ENCODE measurements at places on chromosomes 4 and X.

DNA sequence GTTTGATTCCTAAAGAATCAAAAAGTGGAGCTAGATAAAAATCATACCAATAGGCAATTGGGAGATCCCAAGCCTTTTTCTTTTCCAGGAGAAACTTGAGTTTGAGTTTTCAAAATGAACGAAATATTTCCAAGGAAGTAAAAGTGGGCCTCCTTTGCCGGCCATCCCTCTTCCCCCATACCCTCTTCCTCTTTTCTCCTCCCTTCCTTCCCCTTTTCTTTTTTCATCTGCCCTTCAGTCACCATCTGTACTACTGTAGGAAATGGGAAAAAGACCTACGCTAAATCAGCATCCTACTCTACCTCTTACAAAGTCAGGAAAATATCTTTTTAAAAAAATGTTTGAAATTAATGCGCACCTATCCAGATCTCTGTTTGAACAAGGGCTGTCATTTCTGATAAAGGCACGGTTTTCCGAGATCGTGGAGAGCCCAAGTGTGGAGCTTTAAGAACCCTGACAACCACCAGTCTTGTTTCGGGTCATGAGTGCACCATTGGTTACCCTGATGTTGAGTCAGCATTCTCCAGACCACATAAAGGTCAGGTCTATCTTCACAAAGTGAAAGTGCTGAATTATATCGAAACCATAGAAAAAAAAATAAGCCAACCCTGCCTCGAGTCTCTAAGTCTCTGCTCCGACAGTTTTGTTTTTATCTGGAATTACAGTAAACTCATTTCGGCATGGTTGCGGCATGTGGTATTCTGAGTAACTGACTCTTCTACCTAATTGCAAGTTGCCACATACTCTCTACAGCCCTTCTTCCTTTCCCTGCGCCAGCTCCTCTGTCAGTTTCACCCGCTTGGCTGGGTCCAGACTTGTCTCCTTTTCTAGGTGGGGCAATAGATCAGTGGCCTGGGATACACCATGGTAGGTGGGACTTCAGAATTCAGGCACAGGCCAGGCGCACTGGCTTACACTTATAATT, 140.2 kb upstream of the KLF3 start:
- no peak for DNase-seq

GRCh38 chr4:120218981-120219380, 152.3 kb upstream of the MAD2L1 start:
- DNase-seq, result no peak

DNA sequence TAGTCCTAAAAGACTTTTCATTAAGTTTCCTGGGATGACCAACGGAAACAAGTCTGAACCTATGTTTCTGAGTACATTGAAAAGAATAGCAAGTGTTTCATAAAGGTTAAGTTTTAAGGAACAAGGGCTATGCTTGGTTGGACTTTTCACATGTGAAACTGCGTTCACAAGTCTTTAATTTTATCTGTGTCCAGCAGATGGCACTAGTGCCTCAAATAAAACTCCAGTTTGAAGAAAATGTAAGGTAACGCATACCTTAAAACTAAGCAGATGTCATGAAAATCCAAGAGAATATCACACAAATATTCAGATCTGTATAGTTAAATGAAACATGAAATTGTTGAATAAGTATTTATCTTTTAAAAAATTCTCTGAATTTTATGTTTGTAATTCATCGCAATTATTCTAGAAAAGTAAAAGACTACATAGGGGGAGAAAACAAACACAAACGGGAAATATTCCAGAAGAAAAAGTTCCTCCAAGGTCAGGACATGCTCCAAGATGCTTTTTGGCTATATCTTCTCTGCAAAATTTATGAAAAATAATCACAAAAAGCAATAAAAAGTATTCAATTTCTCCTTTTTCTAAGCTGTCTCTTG, 89.6 kb upstream of the MAD2L1 start:
- peak; percentile 27 for DNase-seq

DNA sequence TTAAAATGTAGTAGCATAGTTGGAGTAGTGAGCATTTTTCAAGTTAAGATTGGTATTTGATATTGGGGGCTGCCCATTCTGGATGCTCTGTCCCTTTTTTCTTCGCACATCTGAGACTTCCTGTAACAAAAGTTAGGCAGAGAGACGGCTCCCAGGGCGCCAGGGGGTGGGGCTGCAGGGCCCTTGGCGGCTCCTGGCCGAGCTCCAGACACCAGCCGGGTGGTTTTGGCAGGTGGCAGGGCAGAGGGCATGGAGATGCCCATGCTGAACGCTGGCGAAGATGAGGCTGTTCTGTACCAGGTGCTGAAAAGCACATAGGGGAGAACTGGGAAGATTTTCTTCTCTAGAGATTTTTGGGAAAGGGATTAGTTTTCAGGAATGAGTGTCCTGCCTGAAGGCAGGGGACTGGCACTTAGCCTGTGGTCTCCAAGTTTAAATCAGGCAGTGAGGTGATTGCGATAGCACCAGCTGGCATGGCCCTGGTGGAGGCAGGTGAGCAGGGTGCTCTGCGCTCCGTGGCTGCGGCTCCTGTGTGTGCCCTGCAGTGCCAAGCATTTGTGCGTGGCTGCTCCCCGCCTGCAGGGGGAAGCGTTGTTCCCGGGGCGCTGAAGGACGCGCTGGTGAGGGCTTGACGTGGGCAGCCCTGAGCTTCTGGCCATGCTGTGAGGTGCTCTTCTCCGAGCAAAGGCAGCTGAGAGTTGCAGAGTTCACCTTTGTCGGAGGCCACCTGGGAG, 23.6 kb upstream of the HGFAC start:
- no peak for DNase-seq

GRCh38 chr4:40553995-40554394, 75.7 kb downstream of the RBM47 start:
- DNase-seq, result no peak

- no peak for DNase-seq
Observed at GRCh38 chrX:33045245-33045644, 166.1 kb downstream of the DMD start.

DNA sequence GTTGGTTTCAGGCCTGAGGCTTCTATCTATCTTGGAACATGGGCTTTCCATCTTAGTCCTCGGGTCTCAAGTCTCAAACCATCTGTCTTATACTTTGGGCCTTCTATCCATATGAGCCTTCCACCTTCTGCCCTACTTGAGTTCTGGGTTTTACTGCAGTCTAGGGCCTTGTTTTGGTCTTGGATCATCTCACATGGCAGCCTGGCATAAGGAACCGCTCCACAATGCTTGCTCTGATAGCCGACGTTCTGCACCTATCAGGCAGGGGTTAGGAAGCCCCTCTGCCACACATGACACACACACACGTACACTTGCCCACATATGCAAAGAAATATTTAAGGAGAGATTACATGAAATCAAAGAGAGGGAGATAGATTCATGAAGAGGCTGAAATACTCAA, 264.0 kb downstream of the CHIC1 start:
- no peak for DNase-seq

DNA sequence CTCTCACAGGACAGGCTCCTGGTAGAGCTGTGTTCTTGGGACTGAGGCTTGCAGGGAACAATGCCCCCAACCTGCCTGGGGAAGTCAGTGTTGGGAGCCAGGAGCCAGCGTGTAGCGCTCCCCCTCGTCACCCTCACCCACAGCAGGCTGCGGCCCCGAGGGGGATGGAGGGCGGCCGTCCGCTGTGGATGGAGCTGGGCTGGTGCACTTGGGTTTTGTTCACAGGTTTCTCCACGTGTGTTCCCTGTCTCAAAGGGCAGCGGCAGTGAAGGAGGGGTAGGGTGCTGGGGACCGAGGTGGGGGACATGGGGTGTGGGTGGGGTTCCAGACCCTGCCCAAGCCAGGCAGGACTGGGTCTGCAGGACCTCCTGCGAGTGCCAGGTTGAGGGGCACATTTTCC, 69.1 kb downstream of the RGS12 start:
- no peak for DNase-seq
